Left lung (tissue), 14 donors: ENCODE measurements at places on chromosomes 1 and 21. TPM values are rescaled to one million over a fixed set of nuclear protein-coding genes. Genes with fewer than 3 reads are reported as not detected.

DNA sequence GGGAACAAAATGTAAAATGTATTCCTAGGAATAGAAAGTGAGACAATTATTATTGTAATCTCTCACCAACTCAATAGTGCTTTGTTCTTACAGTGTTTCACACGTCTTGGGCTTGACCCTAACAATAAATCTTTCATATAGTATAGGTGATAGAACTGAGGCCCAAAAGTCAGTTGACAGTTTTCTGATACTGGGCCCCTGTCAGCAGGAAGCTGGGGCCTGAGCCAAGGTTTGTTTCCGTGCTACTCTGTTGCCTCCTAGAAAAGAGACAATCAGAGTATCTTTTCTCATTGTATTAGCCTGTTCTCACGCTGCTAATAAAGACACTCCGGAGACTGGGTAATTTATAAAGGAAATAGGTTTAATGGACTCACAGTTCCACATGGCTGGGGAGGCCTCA is 5.0 kb downstream of the RRP1B start:
- no peak for DNase-seq

DNA sequence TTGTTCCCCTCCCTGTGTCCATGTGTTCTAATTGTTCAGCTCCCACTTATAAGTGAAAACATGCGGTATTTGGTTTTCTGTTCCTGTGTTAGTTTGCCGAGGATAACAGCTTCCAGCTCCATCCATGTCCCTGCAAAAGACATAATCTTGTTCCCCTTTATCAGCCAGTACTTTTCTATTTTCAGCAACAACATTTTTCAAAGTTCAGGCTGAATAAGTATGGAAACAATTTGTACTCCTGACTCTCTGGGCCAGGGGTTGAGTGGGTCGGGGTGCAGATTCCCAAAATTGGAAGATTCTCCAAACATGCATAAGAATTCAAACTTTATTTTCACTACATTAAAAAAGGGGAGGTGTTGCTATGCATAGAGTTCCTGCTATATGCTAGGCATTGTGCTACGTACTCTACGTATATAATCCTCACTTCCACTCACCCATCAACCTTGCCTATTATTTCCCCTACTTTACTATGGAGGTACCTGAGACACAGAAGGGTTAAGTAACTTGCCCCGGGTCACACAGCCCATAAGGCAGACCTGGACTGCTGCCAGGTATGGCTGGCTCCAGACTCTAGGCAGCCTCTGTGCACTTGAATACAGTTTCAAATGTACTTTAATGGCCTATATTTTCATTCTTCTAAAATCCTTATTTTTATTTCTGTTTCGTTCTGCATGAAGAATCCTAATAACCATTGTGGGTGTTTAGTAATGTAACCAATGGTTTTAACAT is 117.1 kb upstream of the C8B start:
- DNase-seq, result no peak

DNA sequence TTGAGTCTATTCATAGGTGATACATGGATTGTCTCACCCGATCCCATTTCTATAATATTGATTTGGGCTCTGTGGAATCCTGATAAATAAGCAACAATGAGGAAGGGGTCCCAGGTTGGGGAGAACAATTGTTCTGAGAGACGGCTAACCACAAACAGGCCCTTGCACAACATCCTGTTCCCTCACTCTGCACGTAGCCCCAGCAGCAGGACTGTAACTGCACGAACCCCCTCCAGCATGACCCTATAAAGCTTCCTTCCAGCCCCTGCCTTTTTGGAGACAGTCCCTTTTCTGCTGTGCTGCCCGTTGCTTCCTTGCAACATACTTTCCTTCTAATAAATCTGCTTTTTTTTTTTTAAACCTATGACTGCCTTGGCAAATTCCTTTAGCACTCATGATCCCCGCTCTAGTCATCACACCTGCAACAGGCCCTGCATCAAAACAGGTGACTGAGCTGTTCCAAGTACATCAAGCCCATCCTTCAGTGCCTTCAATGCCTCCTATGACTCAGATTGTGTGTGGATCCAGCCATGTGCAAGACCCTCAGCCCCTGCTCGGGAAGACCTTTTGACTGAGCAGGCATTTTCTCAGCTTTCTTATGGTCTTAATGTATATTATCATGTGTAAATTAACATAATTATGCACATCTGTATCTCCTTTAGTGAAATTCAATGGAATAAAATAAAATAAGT is 63.7 kb upstream of the B3GALNT2 start:
- DNase-seq, result no peak

DNA sequence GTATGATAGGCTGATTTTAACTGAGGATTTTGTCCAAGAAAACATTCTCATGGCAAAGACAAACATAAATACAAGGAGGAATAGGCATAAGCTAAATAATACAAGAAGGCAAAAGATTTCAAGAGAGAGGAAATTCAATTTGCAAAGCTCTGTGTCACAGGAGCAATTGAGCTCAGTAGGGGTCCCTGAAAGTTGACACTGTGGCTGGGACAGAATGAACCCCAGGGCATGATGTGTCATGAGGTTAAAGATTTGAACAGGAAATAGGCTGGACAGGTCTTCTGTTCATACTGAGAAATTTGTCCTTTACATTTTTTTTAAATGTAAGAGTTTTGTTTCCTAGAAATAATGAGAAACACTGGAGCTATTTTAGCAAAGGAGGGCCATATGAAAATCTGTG is 555.4 kb upstream of the NEGR1 start:
- DNase-seq, result no peak

DNA sequence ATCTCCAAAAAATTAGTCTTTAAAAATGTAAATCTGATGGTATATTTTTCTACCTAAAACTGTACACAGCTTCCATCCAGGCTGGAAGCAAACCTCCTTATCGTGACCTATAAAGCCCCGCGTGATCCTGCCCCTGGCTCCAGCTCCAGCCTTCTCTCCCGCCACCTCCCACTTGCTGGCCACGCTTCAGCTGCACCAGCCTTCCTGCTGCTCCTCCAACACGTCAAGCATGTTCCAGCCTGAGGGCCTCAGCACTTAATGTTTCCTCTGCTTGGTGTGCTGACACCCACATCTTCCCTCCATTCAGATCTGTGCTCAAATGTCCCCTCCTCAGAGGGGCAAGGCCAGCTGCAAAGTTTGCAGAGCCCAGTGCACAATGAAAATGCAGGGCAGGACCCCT is 123.5 kb upstream of the MAGI3 start:
- no peak for DNase-seq

- DNase-seq, result no peak
These were observed 30.7 kb downstream of the EIF2D start for GRCh38 chr1:206581571-206581981.

DNA sequence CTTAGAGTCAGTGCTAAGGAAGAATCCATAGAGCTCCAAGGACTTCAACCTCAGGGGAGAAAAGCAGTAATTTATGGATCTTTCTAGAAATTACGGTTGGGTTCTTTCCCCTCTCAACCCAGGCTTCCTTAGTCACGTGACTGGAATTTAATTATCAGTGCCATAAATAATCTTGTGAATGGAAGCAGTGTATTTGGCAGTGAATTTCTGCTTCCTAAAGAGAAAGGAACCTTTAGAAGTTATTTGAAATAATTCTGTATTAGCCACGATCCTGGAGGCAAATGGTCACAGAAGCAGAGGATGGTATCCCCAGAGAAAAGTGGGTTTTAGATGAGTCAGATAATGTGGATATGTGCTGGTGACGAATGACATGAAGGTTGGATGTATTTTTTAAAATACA is 89.6 kb downstream of the NFIA start:
- DNase-seq, result no peak

- DNase-seq, result no peak
These were observed 305.6 kb downstream of the KCTD3 start for GRCh38 chr1:215872658-215873057.

Gene TRIM58
- 3.1 TPM for polyA plus RNA-seq

Gene OR11L1
- polyA plus RNA-seq, result not detected

Gene LRRC38
- not detected for polyA plus RNA-seq

Gene SRGAP2C
- 16.7 TPM for polyA plus RNA-seq

Gene PGLYRP4
- polyA plus RNA-seq, result not detected
